CD8-positive, alpha-beta T cell (primary cell): ENCODE measurements at places on chromosomes 16 and 17. TPM values are rescaled to one million over a fixed set of nuclear protein-coding genes. Genes with fewer than 3 reads are reported as not detected.

GNGT2 gene
- 4.1 TPM for total RNA-seq

DNA sequence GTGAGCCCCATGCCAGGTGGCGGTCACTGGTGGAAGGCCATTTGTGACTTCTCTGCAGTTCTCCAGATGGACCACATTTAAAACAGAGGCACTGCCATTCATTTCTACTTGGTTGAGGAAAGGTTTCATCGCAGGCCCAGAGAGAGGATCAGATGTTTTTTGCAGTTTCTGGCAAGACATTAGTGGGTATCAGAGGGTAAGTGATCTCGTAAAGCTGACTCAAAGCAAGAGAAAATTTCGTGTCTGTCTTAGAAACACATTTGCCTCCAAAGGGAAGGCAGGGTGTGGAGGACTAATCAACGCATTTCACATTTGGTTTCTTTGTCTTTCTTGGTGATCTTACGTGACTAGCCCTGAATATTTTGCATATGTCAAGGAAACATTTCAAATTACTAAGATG is 81.8 kb downstream of the PRKCB start:
- no peak for DNase-seq

KRTAP2-3 gene
- not detected for total RNA-seq

DNA sequence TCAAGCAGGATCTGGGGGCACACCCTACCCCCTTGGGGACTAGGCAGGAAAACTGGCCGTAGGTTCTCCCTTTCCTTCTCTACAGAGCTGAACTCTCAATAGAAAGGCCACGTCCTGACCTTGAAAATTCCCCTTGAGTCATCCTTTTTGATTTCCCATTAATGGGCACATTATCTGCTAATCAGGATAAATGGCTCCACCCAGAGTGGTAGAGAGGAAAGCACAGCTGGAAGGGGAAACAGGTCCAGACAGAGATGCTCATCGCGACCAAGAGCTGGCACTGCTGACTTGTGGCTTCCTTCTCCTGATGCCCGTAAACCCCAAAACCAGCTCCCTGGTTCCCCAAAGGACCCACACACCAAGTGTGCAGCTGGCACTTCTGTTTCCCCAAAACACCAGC is 206.5 kb upstream of the CDH5 start:
- DNase-seq, result no peak

DNA sequence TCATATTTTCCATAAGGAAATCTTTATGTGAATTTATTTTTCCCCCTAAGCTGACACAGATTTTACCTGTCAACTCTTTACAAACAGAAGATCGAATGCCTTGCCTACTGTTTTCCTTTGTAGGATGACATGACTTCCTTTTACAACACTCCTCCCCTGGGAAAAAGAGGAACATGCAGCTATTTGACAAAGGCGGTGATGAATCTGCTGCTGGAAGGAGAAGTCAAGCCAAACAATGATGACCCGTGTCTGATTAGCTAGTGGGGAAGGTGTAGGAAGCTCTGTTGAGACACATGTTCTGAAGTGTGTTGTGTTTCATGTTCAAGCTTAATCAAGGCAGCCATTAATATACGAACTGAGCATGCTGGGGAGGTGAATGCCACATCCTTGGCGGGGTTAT is 238.0 kb downstream of the PHKB start:
- DNase-seq, result no peak

- DNase-seq, result no peak
Measured at GRCh38 chr16:1870365-1871082, 1.4 kb downstream of the MEIOB start.
